Caki2 (cell line): ENCODE measurements at places on chromosomes 1 and 21.

GRCh38 chr1:151401125-151401788 lies 1.9 kb downstream of the PSMB4 start:
- DNase-seq, result no peak

- DNase-seq, result no peak
Measured at GRCh38 chr1:103372866-103373265, 152.6 kb upstream of the RNPC3 start.

DNA sequence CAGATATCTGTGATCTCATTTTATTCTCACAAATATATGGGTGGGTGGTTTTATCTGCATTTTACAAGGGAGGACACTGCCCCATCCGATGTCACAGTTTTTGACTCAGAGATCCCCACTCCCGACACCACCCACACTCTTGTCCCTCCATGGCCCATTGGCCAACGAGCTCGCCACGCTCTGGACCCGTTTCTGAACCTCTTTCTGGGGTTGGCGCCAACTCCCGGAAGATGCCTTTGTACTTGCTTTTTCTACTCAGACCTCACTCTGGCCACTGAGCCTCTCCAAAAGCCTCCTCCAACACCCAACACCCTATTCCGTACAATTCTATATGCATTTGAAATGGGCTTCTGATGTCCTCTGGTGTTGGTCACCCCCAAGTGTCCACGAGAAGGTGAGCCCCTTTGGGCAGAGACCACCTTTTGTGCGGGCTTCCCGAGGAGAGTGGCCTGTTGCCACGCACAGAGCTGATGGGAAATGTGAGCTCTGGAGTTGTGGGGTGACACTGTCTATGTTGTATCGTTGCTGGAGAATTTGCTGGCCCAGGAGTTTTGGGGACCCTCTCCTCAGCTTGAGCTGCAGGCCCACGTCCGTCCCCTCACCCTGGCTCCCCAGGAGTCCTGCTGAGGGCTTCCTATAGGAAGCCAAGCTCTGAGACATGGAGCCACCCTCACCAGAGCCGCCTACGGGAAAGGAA lies 366.9 kb upstream of the VAMP3 start:
- DNase-seq, result no peak

- DNase-seq, result no peak
Measured at GRCh38 chr1:17434601-17435000, 4.9 kb downstream of the RCC2 start.

DNA sequence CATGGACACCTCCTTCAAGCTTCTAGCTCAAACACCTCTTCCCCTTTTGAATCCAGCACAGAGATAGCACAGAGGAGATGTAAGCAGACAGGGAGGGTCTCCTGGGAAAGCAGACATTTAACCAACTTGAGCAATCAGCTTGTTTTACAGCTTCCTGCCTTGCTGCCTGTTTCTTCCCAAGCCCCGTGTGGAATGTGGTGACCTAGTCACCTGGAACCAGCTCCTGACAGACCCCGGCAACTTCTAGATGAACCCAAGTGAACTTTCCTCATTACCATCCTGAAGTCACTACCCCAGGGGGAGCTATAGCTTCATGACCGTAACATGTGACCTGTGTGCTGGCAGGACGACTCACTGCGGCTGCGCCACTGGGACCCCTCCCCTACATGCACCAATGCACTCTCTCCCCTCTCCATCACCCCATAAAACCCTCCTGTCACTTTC lies 24.1 kb upstream of the TTF2 start:
- peak; percentile 21 for DNase-seq

GRCh38 chr1:56436296-56436695 lies 143.1 kb downstream of the PLPP3 start:
- no peak for DNase-seq

GRCh38 chr1:117527566-117528102 lies 78.2 kb upstream of the TENT5C start:
- no peak for DNase-seq

- no peak for DNase-seq
Measured at GRCh38 chr1:167469280-167469965, 48.9 kb downstream of the CD247 start.

- no peak for DNase-seq
Measured at GRCh38 chr1:177631770-177632169, 338.1 kb downstream of the SEC16B start.

DNA sequence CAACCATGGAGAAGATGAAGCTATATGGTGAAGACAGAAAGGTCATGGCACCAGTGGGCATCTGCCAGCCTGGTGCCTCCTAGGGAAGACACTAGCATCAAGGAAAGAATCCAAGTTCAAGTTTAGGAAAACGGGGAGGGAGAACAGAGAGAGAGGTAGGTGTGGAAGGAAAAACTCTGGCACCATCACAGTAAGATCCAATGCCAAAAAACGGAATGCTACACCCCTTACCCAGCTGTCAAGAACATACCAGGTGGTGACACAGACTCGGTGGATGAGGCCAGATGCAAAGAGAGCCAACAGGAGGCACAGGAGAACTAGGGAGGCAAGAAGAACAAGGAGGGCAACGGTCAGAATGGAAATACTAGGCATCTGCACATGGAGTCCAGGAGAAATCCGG lies 3.6 kb downstream of the KRTCAP2 start:
- no peak for DNase-seq

- DNase-seq, result peak; percentile 32
Measured at GRCh38 chr1:160085686-160086455, 4.5 kb downstream of the KCNJ9 start.

DNA sequence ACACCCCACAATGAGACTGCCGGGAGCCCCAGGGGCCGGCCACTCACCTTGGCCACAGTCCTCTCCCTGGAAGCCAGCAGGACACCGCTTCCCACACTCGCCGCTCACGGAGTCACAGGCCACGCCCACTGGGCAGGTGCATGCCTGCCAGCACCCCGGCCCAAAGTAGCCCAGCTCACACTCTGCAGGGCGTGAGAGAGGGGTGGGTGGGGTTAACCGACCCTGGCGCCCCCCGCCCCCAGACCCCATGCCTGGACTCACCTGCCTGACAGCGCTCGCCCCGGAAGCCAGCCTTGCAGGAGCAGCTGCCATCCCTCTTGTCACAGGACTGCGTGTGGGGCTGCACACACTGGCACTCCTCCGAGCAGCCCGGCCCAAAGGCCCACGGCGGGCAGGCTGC lies 50.7 kb downstream of the ARHGEF16 start:
- DNase-seq, result no peak

GRCh38 chr1:163275222-163275621 lies 46.5 kb upstream of the NUF2 start:
- peak; percentile 26 for DNase-seq
